ENCODE measurements at places on chromosomes 5 and 9. TPM values are rescaled to one million over a fixed set of nuclear protein-coding genes. Genes with fewer than 3 reads are reported as not detected.

GADD45G gene
- 54.0 TPM for total RNA-seq

NR2F1 gene
- 1.9 TPM for total RNA-seq

SRA1 gene
- 27.4 TPM for total RNA-seq

NTRK2 gene
- 5.5 TPM for total RNA-seq

FOXB2 gene
- total RNA-seq, result not detected

PCDHGB3 gene
- total RNA-seq, result 7.2 TPM

GABRB2 gene
- 0.25 TPM for total RNA-seq

DND1 gene
- total RNA-seq, result 0.67 TPM
